ENCODE measurements at places on chromosomes 11 and 22.

- no peak for DNase-seq
Observed at GRCh38 chr11:100438376-100438775, 248.7 kb upstream of the ARHGAP42 start.

GRCh38 chr11:61756452-61757212 is 4.2 kb downstream of the MYRF start:
- no peak for DNase-seq

DNA sequence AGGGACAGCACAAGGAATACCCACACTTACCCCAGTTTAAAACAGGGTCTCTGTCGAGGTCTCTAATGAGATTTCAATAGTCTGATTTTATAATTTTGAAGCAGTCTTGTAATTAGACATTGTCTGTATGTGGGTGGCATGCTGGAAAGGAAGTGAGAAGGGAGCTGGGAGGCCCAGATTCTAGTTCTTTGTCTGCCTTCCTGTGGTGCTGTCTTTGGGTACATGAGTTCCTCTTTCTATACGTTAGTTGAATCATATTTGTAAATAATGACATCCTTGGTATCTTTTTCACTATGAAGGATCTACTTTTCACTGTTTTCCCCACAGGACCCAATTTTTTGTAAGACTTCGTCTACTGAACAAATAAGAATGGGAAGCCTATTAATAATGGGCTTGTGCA is 42.0 kb upstream of the TENM4 start:
- no peak for DNase-seq

DNA sequence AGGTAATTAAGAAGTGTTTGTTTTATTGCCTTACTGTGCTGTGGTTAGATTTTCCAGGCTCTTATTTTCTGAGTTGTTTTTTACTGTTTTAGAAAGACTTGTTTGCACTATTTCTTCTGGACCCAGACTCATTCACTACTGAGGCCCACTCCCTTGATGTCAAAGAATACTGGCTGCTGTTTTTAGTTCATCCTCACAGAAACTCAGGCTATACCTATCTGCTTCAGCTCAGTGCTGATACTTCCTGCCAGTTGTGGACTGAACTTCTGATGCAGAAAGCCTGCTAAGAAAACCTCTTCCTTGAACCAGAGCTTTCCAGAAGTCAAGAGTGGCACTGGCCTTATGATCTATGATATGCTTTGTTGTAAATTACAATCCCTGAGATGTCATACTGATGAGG is 15.9 kb upstream of the PIK3IP1 start:
- DNase-seq = no peak

- no peak for DNase-seq
Observed at GRCh38 chr11:118212781-118213191, 12.0 kb downstream of the JAML start.

DNA sequence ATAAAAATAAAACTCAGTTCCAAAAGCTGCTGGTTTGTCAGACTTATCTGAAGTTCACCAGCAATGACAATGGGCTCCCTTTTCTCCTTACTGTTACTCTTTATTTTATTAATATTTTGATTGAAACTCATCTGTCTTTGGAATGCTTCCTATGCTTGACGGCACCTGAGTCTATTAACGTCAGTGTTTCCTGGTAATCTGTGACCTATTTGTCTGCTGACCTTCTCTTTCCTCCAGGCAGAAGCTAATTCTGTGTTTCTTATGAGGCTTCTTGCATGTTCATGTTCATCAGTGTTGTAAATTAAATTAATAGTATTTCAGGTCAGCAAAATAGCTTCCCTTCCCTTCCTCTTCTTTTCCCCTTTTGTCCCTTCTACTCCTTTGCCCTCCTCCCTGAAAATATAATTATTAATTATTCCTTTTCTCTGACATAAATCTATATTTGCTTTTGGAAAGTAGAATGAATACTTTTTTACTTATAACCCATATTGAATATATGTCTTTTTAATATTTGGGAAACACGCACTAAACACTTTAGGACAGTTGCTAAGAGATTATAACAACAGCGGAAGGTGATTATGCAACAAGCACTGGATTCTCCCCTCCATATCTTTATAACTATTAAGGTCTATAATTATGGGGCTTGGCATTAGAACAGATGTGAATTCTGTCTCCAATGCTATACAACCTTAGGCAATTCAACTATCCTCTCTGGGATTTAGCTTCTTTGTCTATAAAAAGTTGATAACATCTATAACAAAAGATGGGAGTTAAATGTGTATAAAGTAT is 32.1 kb upstream of the PCF11 start:
- no peak for DNase-seq

DNA sequence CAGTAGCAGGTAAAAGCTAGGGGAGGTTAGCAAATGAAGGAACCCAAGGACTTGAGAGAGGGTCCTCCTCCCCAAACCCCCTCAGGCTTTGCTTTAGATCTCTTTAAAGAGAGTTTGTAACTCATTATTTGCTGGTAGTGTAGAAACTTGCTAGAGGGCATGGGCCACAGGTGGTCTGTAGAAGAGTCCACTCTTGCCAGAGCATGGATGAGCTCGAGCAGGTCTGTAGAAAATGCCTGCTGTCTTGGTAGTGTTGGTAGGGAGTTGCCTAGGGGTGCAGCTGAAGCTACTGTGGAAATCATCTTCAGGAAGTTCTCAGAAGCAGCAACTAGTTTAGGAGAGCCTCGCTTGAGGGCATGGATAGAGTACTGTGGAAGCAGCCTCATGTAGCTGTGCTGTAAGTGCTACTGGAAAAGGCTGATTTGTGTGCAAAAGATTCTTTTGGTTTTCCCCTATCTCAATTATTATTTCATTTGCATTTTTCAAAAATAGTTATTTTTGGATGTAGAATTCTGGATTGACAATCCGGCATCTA is 104.3 kb downstream of the TMEM135 start:
- no peak for DNase-seq

- DNase-seq = no peak
Observed at GRCh38 chr11:112590764-112591163, 330.1 kb upstream of the PLET1 start.

DNA sequence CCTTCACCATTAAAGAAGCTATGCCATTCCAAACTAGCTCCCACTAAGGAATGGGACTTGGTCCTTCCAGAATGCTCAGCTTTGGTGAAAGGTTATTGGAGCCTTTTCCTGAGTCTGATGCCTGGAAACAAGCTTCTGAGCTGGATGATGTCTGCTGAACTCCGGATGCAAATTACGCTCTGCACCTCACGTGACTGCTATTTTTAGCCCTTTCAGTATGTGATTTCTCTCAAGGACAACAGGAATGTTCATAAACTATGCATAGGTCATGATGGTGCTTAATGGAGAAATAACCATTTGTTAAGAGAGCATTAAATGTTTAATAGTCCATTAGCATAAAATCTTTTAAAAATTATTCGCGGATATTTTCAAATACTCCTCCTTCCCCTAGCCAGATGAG is 631.4 kb upstream of the KIRREL3 start:
- no peak for DNase-seq

- no peak for DNase-seq
Observed at GRCh38 chr22:41397143-41397811, 15.5 kb downstream of the TEF start.

GRCh38 chr22:44925465-44926123 is 84.2 kb downstream of the PHF21B start:
- DNase-seq = no peak

- DNase-seq = no peak
Observed at GRCh38 chr11:76501526-76502202, 56.8 kb downstream of the EMSY start.
